ENCODE measurements at places on chromosomes 4 and X.

DNA sequence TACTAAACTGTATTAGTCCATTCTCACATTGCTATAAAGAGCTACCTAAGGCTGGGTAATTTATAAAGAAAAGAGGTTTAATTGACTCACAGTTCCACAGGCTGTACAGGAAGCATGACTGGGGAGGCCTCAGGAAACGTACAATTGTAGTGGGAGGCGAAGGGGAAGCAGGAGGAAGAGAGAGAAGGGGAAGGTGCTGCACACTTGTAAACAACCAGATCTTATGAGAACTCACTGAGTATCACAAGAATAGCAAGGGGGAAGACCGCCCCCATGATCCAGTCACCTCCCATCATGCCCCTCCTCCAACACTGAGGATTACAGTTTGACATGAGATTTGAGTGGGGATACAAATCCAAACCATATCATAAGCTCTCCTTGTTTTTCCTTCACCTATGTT lies 40.9 kb downstream of the RPA4 start:
- no peak for DNase-seq

DNA sequence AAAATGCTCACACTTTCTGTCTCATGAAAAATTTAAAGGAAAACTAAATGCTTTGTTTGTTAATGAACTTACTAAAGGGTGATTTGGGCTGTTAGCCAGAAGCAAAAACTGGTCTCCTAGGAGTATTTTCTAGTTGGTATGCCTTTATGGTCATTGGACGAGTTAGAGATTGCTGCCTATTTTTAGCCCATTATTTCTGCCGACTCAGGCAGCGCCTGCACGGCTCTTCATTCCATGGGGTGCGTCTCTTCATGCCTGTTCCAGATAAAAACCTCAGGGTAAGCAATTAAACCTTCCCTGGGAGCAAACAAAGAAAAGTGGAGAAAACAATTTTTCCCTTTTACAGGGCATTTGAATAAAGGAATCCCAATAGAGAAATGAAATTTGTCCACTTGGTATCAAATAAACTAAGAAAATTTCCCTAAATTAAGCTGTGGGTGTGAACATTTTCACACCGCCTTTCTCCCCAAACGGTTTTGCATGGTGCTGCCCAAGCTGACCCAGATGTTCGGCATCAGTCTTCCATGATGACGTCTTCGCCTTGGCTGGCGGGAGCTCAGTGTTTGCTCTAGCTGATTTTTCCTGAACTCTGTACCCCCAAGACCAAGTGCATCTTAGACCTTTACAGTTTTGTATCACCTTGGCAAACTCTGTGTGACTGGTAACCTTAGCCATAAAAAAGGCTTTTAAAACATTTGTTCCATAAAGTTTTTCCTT lies 61.7 kb upstream of the ADGRG2 start:
- DNase-seq: no peak

DNA sequence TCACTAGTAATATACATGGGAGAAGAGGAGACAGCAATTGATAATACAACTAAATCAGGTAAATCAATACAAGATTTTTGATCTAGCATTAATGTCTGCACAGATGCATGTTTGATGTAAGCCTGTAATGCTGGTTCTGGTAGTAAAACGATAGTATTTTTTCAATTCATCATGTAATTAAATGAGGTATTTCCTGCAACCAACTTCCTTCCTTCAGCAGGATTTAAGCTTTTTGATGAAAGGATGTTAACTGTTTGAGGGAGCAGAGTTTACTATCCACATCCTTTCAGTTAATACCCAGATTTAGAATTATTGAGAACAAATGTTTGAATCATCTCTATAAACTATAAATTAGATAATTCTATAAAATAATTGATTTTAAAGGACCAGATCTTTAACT lies 31.4 kb upstream of the NFKB1 start:
- DNase-seq: no peak

- DNase-seq: no peak
Observed at GRCh38 chr4:57182132-57182874, 72.1 kb upstream of the IGFBP7 start.

GRCh38 chr4:121692261-121692660 lies 4.5 kb downstream of the ANXA5 start:
- DNase-seq: no peak
